GM12891 (cell line): ENCODE measurements at places on chromosomes 1 and 21.

- no peak for DNase-seq
Observed at GRCh38 chr1:211843507-211844298, 13.1 kb upstream of the LPGAT1 start.

DNA sequence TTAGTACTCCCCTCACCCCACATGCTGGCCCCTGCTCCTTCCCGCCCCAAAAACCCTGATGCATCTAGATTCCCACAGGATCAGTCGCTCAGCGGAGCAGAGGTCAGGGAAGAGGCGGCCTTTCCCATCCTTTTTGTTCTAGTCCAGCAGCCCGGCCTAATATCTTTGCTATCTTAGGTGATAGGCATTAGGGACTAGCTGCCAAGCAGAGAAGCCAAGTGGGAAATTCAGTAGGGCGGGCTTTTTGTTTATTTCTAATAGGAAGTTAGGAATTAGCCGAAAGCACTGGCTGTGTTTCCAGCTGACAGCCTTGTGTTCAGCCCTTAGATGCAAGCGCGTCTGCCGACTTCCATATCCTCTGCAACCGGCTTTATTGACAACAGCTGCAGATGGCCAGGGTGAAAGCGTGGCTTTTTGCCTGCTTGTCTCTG, 59.0 kb upstream of the BCAR3 start:
- no peak for DNase-seq

DNA sequence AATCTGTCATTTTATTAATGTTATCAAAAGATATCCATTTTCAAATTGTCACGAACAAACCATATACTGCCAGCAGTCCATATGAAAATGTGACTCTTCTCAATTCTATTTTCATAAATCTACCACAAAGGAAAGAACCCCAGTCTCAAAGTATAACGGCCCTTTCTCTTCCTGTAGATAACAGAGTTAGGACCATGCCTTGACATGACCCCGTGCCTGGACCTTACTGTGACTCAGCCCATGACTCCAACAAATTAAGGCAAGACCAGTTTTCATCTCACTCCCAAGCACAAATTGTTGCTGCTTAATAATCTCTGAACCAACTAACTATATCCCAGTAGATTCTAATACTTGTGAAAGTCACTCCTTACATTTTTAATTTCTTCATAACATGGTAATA, 124.4 kb upstream of the NFIA start:
- no peak for DNase-seq

DNA sequence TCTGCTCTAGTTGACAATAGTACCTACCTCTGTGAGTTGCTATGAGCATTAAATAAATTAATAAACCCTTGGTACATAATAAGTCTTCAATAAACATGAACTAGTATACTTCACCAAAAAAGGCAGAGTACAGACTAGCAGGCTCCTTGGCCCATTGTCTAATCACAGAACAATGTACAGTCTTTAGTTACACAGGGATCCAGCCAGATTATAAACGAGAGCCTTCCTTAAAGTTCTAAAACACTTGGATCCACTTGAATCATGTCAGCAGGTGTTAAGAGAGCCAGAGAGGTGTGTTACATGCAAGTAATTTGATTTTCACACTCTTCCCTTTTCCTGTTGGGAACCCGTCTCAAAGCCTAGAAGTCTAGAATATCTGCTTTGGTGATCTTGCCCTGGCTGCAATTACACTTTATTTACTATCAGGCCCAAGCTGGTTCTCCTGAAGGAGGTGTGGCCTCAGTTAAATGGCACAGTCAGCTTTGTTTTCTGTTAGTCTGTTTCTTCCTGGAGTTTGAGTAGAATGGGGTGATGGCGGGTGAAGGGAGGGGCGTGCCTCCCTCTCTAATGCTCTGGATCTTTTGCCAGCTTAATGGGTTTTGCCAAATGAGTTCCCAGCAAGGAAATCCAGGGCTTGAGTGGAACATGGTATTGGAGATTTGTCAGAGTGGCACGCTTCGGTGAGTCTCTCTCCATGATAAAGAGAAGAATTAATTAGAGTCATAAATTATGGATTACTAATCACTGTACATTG, 570.9 kb upstream of the CAMK1G start:
- DNase-seq, result no peak

GRCh38 chr1:49728377-49728776, 295.4 kb downstream of the AGBL4 start:
- no peak for DNase-seq

GRCh38 chr1:47582891-47583608, 145.2 kb downstream of the FOXD2 start:
- DNase-seq, result no peak
